Transverse colon (tissue), 4 donors: ENCODE measurements at places on chromosomes 6 and 20. TPM values are rescaled to one million over a fixed set of nuclear protein-coding genes. Genes with fewer than 3 reads are reported as not detected.

Gene SOBP
- 15.9 TPM for total RNA-seq

Gene PTPRT
- total RNA-seq = 0.41 TPM

Gene HTR1E
- not detected for total RNA-seq

Gene LTA
- not detected for total RNA-seq

Gene HLA-DMB
- 20.8 TPM for total RNA-seq

DNA sequence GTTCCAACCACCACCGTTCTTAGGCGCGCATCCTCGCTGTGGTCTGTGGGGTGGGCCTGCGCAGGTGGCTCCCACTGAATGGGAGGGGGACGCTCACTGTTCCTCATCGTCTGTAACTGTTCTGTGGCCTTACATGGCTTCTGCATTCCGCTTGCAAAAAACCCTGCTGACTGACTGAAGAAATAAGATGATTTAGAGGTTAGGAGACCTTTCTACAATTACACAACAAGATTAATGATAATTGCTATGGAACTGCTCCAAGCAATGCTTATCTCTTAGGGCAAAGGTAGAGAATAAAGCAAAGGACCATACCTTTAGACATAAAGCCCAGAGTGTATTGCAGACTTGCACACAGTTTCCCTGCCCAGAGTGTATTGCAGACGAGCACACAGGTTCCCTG is 14.4 kb upstream of the DACT2 start:
- peak overlapping the region; percentile 76 for H3K27ac ChIP-seq
- no peaks in the 10 kb centered on the region for H3K36me3 ChIP-seq
- peaks cover 3% of the 10 kb centered on the region for H3K4me1 ChIP-seq
- peaks cover 4% of the 10 kb centered on the region for H3K27me3 ChIP-seq
- H3K4me3 ChIP-seq = no peak overlapping the region

- H3K36me3 ChIP-seq = no peaks in the 10 kb centered on the region
- H3K27me3 ChIP-seq = no peaks in the 10 kb centered on the region
- no peak overlapping the region for H3K27ac ChIP-seq
- DNase-seq = no peak
- no peaks in the 10 kb centered on the region for H3K4me1 ChIP-seq
Observed at GRCh38 chr6:74510878-74511277, 695.0 kb downstream of the COL12A1 start.

DNA sequence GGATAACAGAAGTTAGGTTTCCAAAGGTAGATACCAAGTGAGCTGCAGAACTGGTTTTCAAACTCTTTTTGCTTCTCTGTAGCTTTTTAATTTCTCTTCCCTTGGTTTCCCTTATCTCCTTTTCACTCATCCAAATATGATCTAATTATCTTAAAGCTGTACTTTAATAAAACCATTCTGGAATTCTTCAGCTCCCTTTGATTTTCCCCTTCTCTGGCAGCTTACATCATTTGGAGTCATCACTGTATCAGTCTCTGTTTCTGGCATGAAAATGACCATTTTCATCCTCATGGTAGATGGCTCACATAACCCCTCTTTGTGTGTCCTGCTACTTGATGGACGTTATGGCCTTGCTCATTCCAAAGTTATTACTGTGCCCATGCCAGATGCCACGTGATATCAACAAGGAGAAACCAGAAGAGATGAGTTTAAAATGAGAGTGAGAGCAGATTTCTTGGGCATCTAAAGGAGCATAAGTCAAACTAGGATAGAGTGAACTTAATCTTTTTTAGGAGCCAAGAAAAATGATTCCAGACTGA is 620.2 kb downstream of the QKI start:
- no peaks in the 10 kb centered on the region for H3K27me3 ChIP-seq
- no peak overlapping the region for H3K27ac ChIP-seq
- no peaks in the 10 kb centered on the region for H3K4me1 ChIP-seq
- no peak for DNase-seq
- H3K4me3 ChIP-seq = no peak overlapping the region

DNA sequence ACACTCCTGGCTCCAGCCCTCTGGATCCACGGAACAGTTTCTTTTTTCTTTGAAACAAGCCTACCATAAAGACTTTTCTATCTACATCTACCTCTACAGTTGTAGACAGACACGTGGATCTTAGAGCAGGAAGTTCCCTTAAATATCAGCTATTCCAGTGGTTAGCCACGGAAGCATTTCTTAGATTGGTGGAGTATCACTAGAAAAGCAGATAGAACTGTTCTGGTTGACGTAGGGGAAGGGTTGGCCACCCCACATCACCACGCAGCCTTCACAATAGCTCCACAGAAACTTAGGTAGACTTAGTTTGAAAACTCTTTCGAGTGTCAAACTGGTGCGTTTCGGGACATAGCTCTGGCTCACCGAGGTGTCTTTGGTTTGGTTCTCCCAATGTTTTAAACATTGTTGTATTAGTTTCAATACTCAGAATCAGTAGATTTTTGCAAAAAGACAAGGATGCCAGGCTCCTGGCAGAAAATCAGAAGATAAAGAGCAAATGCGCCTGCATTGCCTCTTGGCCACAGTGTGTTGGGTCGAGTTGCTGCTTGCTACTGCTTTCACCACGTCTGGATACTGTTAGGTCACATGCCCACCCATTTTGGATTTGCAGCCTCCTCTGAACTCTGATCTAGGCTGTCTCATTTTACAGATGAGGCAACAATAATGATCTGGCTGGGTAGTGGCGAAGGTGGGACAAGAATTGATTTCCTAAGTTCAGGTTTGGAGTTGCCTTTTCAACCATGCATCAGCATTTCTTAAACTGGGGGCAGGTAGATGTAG is 71.5 kb upstream of the DTNBP1 start:
- no peaks in the 10 kb centered on the region for H3K27me3 ChIP-seq
- no peak for DNase-seq
- no peaks in the 10 kb centered on the region for H3K4me1 ChIP-seq
- no peaks in the 10 kb centered on the region for H3K36me3 ChIP-seq

- H3K27ac ChIP-seq = no peak overlapping the region
- DNase-seq = no peak
- H3K36me3 ChIP-seq = no peaks in the 10 kb centered on the region
Observed at GRCh38 chr6:3984494-3984893, 94.4 kb downstream of the FAM217A start.

- no peak for DNase-seq
- no peaks in the 10 kb centered on the region for H3K4me1 ChIP-seq
- no peak overlapping the region for H3K27ac ChIP-seq
- no peak overlapping the region for H3K4me3 ChIP-seq
- H3K36me3 ChIP-seq = no peaks in the 10 kb centered on the region
- peaks cover 11% of the 10 kb centered on the region for H3K27me3 ChIP-seq
Observed at GRCh38 chr20:61949714-61950640, 115.7 kb downstream of the TAF4 start.

DNA sequence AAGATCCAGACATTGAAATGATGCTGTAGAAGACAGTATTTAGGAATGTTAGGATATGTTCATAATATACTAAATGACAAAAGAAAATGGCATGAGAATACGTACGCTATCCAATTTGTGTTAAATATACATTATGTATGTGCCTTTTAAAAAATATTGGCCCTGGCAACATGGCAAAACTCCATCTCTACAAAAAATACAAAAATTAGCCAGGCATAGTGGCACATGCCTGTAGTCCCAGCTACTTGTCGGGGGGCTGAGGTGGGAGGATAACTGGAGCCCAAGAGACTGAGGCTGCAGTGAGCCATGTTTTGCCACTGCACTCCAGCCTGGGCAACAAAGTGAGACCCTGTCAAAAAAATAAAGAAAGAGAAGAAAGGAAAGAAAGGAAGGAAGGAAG is 155.7 kb downstream of the DOK5 start:
- no peak overlapping the region for H3K4me3 ChIP-seq
- no peak for DNase-seq
- no peak overlapping the region for H3K27ac ChIP-seq
- H3K36me3 ChIP-seq = no peaks in the 10 kb centered on the region

DNA sequence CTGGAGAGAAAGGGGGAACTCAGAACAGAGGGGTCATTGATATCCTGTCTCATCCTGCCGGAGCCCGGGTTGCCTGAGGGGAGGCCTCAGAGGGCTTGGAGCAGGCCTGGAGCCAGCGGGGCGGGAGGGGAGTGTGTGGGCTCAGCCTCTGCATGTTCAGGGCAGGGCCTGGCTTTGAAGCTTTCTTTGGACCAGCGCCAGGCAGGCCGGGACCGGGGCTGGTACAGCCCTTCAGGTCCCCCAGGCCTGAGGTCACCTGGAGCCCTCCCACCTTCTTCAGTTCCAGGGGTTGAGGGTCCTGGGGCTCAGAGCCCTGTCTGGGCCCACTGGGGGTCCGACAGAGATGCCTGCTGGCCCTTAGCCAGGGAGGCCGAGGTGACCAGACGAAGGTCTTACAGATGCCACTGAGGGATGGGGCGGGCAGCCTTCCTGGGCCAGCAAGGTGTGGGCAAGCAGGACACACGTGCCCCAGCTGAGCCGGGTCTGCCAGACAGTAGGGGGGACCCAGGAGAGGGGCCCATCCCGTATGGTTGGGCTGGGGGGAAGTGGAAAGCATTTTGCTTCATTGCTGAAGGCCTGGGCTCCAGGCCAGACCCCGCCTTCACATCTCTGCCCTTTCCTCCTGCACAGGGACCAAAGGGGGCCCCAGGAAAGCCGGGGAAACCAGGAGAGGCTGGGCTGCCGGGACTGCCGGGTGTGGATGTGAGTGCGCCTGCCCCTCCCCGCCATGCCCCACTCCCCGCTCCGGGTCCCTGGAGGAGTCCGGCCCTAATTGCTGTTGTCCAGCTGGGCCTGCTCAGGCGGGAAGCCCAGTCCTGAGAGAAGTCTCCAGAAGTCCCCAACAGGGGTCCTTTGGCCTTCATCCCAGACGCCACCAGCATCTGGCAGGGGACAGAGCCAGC is 2.0 kb downstream of the COL9A3 start:
- peak; percentile 56 for DNase-seq
- peaks cover 66% of the 10 kb centered on the region for H3K27me3 ChIP-seq
- no peak overlapping the region for H3K4me3 ChIP-seq
- H3K36me3 ChIP-seq = no peaks in the 10 kb centered on the region

GRCh38 chr6:158322724-158323560 is 10.7 kb downstream of the TULP4 start:
- no peak overlapping the region for H3K4me3 ChIP-seq
- no peaks in the 10 kb centered on the region for H3K27me3 ChIP-seq
- no peak for DNase-seq
- H3K4me1 ChIP-seq = peaks cover 10% of the 10 kb centered on the region
- no peaks in the 10 kb centered on the region for H3K36me3 ChIP-seq
- no peak overlapping the region for H3K27ac ChIP-seq

DNA sequence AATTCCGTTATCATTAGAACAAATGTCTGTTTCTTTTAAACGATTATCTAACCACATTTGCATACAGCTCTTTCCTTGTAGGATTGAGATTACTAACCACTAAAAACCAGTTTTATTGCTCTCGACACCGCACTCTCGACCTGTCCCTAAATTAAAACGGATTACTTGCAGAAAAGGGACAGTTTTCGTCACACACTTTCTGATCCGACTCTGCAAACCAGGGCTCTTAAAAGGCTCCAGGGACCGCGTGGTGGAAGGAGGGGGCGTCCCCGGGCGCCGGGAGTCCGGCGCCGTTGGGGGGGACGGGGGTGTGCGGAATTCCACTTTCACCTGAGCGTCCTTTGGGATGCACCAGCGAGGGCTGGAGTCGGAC is 731 bp downstream of the MAK start:
- H3K27ac ChIP-seq = no peak overlapping the region
- H3K36me3 ChIP-seq = no peaks in the 10 kb centered on the region
- H3K4me1 ChIP-seq = peaks cover 13% of the 10 kb centered on the region
- peak overlapping the region; percentile 66 for H3K4me3 ChIP-seq
- DNase-seq = no peak

GRCh38 chr6:51495610-51496396 is 591.6 kb downstream of the PKHD1 start:
- H3K36me3 ChIP-seq = no peaks in the 10 kb centered on the region
- no peaks in the 10 kb centered on the region for H3K27me3 ChIP-seq
- H3K27ac ChIP-seq = no peak overlapping the region
- no peaks in the 10 kb centered on the region for H3K4me1 ChIP-seq
- no peak overlapping the region for H3K4me3 ChIP-seq

GRCh38 chr20:45053430-45054351 is 47.2 kb downstream of the KCNS1 start:
- H3K36me3 ChIP-seq = peaks cover 13% of the 10 kb centered on the region
- DNase-seq = no peak
- no peak overlapping the region for H3K4me3 ChIP-seq
- H3K27me3 ChIP-seq = no peaks in the 10 kb centered on the region

DNA sequence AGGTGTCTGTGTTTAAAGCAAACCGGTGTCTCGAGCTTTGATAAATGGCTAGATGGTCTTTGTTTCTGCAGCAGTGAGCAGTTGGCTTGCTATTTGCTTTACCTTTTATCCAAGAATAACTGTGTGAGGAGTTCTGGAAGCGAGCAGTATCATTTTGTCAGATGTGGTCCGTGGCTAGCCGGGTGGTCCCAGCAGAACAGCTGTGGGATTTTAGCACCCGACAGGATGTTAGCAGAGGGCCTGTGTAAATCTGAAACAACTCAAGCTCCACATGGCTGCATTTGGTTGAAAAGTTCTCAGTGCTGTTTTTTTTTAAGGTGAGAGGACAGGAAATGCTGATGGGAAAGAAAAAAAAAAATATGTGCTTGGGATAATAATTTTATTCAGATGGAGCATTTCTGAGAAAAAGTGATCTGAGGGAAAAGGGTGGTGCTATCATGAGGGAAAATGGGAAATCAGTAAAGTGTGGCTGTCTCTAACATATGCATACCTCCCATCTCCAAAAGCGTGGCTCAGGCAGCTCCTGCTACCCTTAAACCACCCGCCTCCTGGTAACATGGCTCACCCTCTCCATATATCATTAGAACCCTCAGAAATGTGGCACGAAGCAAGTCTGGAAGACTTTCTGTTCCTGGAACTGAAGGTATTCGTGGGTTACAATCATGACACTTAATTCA is 215.4 kb downstream of the TSHZ2 start:
- H3K27me3 ChIP-seq = no peaks in the 10 kb centered on the region
- H3K4me1 ChIP-seq = no peaks in the 10 kb centered on the region
- DNase-seq = no peak
- H3K27ac ChIP-seq = no peak overlapping the region
- H3K36me3 ChIP-seq = no peaks in the 10 kb centered on the region

- H3K27ac ChIP-seq = no peak overlapping the region
- no peaks in the 10 kb centered on the region for H3K4me1 ChIP-seq
- H3K4me3 ChIP-seq = no peak overlapping the region
- no peaks in the 10 kb centered on the region for H3K36me3 ChIP-seq
Observed at GRCh38 chr20:664576-664975, 11.0 kb downstream of the SCRT2 start.

DNA sequence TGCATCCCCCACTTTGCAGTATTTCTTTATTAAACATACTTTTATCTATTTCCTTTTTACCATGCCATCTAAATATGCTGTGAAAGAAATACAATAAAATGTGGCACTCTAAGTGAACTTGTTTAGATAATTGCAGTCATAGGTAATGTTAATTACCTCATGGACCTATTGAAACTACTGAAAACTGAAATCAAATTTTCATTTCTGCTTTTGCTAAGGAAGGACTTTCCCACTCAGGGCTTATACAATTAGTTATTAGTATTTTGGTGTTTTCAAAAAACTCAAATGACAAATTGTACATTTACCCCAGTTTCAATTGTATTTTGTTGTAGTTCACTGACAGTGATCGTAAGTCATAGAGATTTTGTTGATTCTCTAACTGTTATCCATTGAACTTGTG is 88.4 kb downstream of the ID4 start:
- H3K27ac ChIP-seq = no peak overlapping the region
- no peaks in the 10 kb centered on the region for H3K36me3 ChIP-seq
- no peaks in the 10 kb centered on the region for H3K27me3 ChIP-seq
- H3K4me3 ChIP-seq = no peak overlapping the region
- no peaks in the 10 kb centered on the region for H3K4me1 ChIP-seq
